Aorta (tissue), 5 donors: ENCODE measurements at places on chromosomes 2 and 18. TPM values are rescaled to one million over a fixed set of nuclear protein-coding genes. Genes with fewer than 3 reads are reported as not detected.

- no peaks in the 10 kb centered on the region for H3K27me3 ChIP-seq
- H3K36me3 ChIP-seq: peaks cover 5% of the 10 kb centered on the region
- H3K4me3 ChIP-seq: no peak overlapping the region
- H3K4me1 ChIP-seq: no peaks in the 10 kb centered on the region
Observed at GRCh38 chr18:74508366-74508765, 12.2 kb downstream of the CNDP2 start.

DNA sequence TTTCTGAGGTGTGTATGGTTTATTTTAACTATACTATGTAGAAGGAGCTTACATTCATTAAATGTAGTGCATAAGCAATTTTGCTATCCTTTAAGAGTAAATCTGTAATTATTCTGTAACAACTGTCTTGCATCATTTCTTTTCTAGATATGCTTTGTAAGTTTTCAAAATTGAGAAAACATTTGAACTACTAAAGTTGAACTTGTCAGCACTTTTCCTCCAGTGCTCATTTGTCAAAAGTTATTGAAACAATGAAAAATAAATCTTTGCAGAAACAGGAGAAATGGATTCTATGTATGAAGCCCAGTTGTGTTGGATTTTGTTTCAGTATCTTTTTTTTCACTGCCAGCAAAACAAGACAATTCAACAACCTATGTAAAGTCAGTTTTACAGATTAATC, 14.5 kb upstream of the ZNF385B start:
- no peaks in the 10 kb centered on the region for H3K36me3 ChIP-seq
- no peak overlapping the region for H3K4me3 ChIP-seq
- H3K4me1 ChIP-seq: no peaks in the 10 kb centered on the region
- no peaks in the 10 kb centered on the region for H3K27me3 ChIP-seq
- DNase-seq: no peak
- H3K27ac ChIP-seq: no peak overlapping the region

- peak; percentile 59 for DNase-seq
- H3K36me3 ChIP-seq: no peaks in the 10 kb centered on the region
- peak overlapping the region; percentile 62 for H3K27ac ChIP-seq
- no peak overlapping the region for H3K4me3 ChIP-seq
- peaks cover 4% of the 10 kb centered on the region for H3K4me1 ChIP-seq
Observed at GRCh38 chr2:30225131-30225762, 6.1 kb upstream of the LBH start.

- H3K4me3 ChIP-seq: no peak overlapping the region
- no peaks in the 10 kb centered on the region for H3K36me3 ChIP-seq
- H3K27me3 ChIP-seq: no peaks in the 10 kb centered on the region
- H3K4me1 ChIP-seq: no peaks in the 10 kb centered on the region
- H3K27ac ChIP-seq: no peak overlapping the region
- DNase-seq: no peak
Observed at GRCh38 chr18:25732862-25733261, 357.6 kb downstream of the SS18 start.

DNA sequence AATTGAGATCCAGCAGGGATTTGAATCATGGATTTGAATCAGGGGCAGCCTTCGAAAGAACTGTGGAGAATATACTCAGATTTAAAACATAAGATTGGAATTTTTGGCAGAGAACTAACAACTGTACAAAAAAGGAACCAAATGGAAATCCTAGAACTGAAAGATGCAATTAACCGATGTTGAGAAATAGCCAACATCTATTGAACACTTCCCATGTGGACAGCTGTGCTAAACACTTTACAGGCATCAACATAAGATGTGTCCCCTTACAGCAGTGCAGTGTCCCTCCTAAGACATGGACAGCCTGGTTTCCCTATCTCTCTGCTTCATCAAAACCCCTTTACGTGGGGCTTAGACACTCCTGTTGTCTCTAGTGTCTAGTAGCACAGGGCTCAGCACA, 3.7 kb upstream of the IL1RN start:
- H3K27ac ChIP-seq: no peak overlapping the region
- H3K36me3 ChIP-seq: no peaks in the 10 kb centered on the region
- DNase-seq: no peak
- no peaks in the 10 kb centered on the region for H3K27me3 ChIP-seq
- H3K4me1 ChIP-seq: no peaks in the 10 kb centered on the region

GRCh38 chr2:74390606-74391005, 10.5 kb upstream of the DCTN1 start:
- no peak for DNase-seq
- peak overlapping the region; percentile 98 for H3K4me3 ChIP-seq
- no peaks in the 10 kb centered on the region for H3K36me3 ChIP-seq
- H3K27ac ChIP-seq: no peak overlapping the region
- peaks cover 7% of the 10 kb centered on the region for H3K4me1 ChIP-seq

DNA sequence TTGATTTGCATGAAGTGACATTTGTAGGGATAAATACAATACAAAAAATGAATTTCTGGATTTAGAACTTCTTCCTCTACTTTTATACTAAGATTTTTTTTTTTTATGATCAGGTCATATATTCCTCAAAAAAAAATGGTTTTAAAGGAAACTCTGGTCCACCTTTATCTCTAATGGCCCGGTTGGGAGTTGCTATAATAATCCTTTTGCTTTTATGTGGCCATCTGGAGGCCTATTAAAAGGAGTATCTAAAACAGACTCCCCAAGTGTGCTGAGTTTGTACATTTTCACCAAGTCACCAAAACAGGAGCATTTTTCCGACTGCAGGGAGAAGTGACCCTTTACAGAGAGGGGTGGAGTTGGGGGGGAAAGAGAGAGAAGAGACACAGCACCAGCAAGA, 329.2 kb upstream of the FIGN start:
- no peak overlapping the region for H3K27ac ChIP-seq
- H3K36me3 ChIP-seq: no peaks in the 10 kb centered on the region
- H3K4me3 ChIP-seq: no peak overlapping the region
- H3K4me1 ChIP-seq: no peaks in the 10 kb centered on the region
- no peak for DNase-seq

The FZD7 gene
- 19.0 TPM for total RNA-seq

The ATP6V1B1 gene
- total RNA-seq: not detected

The KIAA2012 gene
- not detected for total RNA-seq

The STK25 gene
- total RNA-seq: 142 TPM

The C2orf92 gene
- total RNA-seq: 10.3 TPM

The GNAL gene
- total RNA-seq: 15.5 TPM

The NETO1 gene
- total RNA-seq: not detected
